ENCODE measurements at places on chromosomes 11 and 22.

- DNase-seq = no peak
Observed at GRCh38 chr11:103550811-103551210, 441.6 kb downstream of the DYNC2H1 start.

- DNase-seq = no peak
Observed at GRCh38 chr11:70082829-70083228, 4.7 kb downstream of the ANO1 start.

DNA sequence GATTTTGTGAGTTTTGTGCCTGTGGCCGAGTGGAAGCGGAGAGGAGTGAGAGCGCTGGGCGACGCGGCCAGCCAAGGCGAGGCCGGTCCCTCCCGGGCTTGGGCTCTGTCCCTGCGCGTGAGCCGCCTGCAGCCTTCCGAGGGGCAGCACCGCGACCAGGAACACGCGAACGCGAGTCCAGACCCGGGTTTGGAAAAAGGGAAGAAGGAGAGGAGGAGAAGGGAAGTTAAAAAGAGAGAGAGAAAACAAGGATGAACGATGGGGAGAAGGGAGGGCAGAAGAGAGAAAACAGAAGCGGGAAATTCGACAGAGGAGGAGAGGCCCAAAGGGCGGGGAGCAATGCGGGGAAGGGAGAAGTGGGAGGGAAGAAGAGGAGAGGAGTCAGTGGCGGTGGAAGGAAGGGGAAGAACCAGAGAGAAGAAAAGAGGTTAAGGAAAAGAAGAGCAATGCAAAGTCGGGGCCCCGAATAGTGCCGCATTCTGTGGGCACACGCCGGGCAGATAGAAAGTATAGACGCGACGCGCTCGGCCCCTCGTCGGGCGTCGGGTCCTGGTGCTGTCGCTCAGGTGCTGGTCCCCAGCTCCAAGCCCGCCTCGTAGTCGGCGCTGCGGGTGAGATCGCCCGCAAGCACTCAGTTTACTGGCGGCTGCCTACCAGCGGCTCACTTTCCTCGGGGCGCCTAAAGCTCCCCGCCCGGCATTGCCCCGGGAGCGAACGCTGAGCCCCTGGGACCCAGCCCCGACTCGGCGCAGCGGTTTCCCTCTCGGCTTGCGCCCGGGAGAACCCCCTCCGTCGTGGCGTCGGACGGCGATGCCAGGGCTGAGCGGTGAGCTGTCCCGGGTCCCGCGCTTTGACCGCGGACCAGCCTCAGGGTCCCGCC is 2.8 kb upstream of the BARX2 start:
- DNase-seq = no peak

- no peak for DNase-seq
Observed at GRCh38 chr11:122874991-122875390, 7.6 kb upstream of the JHY start.

DNA sequence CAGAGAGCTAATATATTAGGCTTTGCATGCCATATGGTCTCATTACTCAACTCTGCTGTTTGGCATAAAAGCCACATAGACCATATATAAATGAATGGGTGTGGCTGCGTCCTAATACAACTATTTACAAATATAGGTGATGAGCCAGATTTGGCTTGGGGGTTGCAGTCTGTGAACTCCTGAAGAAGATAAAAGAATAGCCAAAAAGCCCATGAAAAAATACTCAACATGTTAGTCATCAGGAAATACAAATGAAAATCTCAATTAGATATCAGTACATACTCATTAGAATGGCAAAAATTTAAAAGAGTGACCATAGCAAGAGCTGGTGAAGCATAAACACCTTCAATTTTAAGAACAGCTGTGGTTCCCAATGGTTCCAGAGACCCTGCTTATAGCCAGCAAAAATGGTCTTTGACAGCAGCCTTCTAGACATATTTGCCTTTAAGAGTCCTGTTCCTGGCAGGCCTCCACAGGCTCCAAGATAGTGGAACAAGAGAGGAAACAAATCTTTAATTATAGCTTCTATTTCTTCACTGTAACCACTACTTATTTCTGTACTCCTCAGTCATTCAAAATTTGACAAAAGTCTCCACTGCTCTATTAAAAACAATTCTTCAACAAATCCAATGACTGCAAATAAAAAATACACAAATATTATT is 16.1 kb downstream of the C2CD3 start:
- DNase-seq = no peak

GRCh38 chr11:47649276-47649675 is 6.9 kb upstream of the MTCH2 start:
- DNase-seq = no peak

Data from amniotic stem cell (primary cell).